Germinal center (tissue), 1 donor: ENCODE measurements at places on chromosomes 7 and 10.

DNA sequence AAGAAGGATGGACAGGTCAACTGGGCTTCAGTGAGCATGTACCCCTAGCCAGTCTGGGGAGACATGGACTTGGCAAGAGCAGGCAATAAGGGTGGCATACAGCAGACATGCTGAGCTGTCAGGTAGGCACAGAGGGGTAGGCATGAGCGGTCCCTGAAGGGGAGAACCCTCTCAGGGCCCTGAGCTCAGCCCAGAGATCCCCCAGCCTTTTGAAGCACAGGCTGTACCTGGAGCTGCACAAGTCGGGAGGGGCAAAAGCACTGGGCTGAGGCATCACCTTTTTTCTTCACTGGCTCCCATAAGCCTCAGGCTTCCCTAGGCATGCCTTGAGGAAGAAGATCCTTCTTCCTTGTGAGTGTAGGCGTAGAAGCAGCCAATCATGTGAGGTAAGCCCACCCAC, 42.3 kb downstream of the ZNF727 start:
- DNase-seq, result no peak

DNA sequence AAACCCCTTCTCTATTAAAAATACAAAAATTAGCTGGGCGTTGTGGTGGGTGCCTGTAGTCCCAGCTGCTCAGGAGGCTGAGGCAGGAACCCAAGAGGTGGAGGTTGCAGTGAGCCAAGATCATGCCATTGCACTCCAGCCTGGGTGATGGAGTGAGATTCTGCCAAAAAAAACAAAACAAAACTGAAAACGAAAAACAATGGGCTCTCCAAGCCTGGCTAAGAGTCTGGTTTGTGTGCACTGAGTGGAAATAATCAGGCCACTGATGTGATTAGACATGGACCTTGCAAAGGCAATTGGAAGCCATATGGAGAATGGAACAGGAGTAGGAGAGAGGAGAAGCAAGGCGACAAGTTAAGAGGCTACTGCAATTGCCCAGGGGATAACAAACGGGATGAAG, 60.1 kb upstream of the GSDME start:
- no peak for DNase-seq

GRCh38 chr10:15515202-15515601, 144.1 kb upstream of the FAM171A1 start:
- DNase-seq, result no peak

GRCh38 chr10:29329420-29329819, 40.5 kb downstream of the LYZL1 start:
- DNase-seq, result no peak

GRCh38 chr7:93883078-93883916, 7.3 kb downstream of the TFPI2 start:
- no peak for DNase-seq

GRCh38 chr7:96303686-96304443, 18.0 kb downstream of the SLC25A13 start:
- no peak for DNase-seq

GRCh38 chr7:87886875-87887274, 10.6 kb downstream of the DBF4 start:
- peak; percentile 5 for DNase-seq

- DNase-seq, result no peak
These were observed 318.9 kb upstream of the ZMIZ1 start for GRCh38 chr10:78749898-78750297.

DNA sequence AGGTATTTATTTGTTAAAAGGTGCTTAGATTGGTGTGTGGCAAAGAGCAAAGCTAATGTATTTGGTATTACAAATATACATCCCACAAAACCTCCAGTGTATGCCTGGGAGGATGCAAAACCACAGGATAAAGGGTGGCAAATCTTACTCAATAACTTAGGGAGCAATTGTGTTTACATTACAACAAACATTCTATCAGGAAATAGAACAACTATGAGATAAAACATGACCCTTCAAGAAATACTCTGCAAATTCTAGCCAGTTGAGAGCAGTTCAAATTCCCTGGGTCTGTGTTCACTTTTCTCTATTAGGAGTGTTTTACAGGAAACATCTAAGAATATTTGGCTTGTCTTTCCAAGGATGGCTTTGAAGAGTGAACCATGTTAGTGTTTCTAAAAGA, 64.9 kb downstream of the CUL1 start:
- DNase-seq, result no peak

GRCh38 chr7:11177793-11178192, 204.1 kb downstream of the PHF14 start:
- no peak for DNase-seq

- DNase-seq, result no peak
These were observed 186.8 kb downstream of the MACC1 start for GRCh38 chr7:20030417-20030816.

DNA sequence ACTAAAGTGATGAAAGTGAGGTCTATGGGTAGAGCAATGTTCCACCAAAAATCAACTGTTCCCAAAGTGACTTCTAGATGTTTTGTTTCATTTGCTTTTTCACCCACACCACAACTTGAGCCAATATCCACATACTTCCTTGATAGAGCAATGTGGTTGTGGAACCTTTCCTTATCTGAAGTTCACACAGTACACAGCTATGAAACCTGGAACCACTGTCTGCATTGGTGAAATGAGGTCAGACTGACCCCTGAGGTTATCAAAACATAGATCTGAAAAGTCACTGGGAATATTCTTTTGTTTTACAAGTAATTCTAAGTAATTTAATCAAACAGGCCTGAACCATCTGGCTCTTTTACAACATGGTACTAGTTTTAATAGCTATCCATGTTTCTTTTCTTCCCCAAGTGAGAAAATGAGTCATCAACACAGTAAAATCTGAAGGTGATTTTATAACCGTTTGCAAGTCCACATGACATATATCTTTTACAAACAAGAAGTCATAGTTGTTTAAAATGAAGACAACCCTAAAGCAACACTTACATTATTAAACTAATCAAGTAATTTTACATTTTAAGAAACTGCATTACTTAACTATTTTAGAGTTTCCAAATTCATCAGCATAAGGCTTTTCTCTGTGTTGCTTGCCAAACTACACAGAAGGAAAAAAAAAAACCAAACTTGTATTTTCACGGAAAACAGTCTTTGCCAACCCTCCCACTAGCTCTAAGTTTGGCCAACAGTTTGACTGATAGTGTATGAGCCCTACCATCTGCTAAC, 80.3 kb downstream of the LRRC17 start:
- no peak for DNase-seq

DNA sequence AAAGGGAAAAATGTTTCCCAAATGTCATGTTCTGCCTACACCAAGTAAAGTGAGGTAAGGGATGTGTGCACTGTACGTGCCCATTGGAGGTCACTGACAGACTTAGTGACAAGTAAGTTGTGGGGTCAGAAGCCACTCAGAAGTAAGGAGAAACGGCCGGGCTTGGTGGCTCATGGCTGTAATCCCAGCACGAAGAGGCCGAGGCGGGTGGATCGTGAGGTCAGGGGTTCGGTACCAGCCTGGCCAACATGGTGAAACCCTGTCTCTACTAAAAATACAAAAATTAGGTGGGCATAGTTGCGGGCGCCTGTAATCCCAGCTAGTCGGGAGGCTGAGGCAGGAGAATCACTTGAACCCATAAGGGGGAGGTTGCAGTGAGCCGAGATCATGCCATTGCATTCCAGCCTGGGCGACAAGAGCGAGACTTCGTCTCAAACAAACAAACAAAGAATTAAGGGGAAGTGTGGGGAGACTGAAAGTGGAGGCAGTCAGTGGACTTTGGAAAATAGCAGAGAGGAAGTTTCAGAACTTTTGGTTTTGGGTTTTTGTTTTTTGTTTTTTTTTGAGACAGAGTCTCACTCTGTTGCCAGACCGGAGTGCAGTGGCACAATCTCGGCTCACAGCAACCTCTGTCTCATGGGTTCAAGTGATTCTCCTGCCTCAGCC, 114.8 kb downstream of the WDFY4 start:
- DNase-seq, result no peak

GRCh38 chr10:1462994-1463633, 274.2 kb downstream of the ADARB2 start:
- no peak for DNase-seq

- peak; percentile 52 for DNase-seq
These were observed 2.6 kb upstream of the TMEM130 start for GRCh38 chr7:98872328-98872924.

- peak; percentile 59 for DNase-seq
These were observed 70.3 kb upstream of the MXI1 start for GRCh38 chr10:110137142-110137545.

- DNase-seq, result no peak
These were observed 24.1 kb downstream of the SORCS3 start for GRCh38 chr10:104665174-104665573.

GRCh38 chr7:94507962-94508361, 1.6 kb upstream of the CASD1 start:
- DNase-seq, result no peak

GRCh38 chr10:126448091-126448490, 59.8 kb upstream of the ADAM12 start:
- no peak for DNase-seq

DNA sequence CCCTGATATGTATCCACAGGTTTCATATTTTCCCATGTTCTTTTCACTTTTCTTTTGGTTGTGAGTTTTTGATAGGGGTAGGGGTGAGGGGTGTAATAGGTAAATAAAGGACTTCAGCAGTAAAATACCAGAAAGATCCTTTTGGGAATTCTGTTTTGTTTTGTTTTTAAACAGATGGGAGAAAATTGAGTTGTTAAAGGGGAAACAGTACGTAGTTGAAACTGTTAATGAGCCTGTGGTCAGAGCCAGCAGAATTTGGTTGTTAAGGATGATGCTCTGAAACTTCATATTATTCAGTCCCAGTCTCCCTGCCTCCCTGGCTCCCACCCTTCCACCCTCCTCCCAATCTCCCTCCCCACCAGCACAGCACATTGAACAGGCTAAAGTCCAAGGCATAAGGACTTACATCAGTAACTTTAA, 195.9 kb downstream of the CREB5 start:
- no peak for DNase-seq

DNA sequence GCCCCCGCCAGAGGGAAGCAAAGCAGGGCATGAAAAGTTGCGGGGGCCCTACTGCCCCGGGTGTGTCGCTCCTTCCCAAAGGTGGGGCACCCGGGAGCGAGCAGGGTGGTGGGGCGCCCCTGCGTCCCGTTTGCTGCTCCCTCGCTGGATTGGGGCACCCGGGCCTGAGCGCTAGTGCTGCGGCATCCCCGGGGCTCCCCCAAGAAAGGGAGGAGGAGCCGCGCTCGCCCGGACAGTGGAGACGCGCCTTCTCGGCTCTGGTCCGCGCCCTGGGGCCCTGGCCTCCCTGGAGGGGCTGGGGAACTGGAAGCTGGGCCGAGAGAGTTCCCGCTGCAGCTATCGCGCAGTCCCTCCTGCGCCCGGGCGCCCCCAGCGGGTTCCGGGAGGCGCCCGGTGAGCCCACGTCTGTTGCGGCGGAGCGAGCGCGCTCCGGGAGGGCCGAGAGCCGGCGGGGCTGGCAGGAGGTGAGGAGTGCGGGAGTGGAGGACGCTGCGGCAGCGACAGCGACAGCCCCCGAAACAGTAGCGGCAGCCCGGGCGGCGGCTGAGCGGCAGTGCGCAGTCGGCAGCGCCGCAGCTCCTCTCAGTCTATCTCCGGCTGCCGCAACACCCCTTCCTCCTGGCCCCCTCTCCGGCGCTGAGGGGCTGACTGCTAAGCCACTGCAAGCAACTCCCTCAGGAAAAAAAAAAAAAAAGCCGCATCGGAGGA, 504 bp upstream of the BMPER start:
- DNase-seq, result peak; percentile 17

- no peak for DNase-seq
These were observed 27.5 kb downstream of the HOXA1 start for GRCh38 chr7:27068259-27068658.

- DNase-seq, result no peak
These were observed 22.5 kb upstream of the HIBADH start for GRCh38 chr7:27685209-27685608.
